Activated CD8-positive, alpha-beta memory T cell treated with anti-CD3 and anti-CD28 coated beads, Interleukin-2, amount 10 ng/mL, durations not matched to agents 7 days and 5 days (primary cell): ENCODE measurements at places on chromosomes 7 and 10. TPM values are rescaled to one million over a fixed set of nuclear protein-coding genes. Genes with fewer than 3 reads are reported as not detected.
A peak's percentile ranks its signal among the peaks of the same experiment; 100 is the strongest.

Gene OR6B1
- total RNA-seq, result not detected

Gene ARMC10
- 28.7 TPM for total RNA-seq

Gene PIP
- total RNA-seq, result not detected

Gene GRID2IP
- total RNA-seq, result 0.26 TPM

Gene TBXAS1
- total RNA-seq, result 1.7 TPM

Gene FAM13C
- total RNA-seq, result not detected

Gene LGI1
- not detected for total RNA-seq

Gene TUBB8
- not detected for total RNA-seq

Gene SEMA3E
- not detected for total RNA-seq

Gene GPR37
- total RNA-seq, result not detected

Gene GDF2
- total RNA-seq, result not detected

Gene HGF
- not detected for total RNA-seq

Gene OGDH
- 134 TPM for total RNA-seq

Gene DMBT1
- not detected for total RNA-seq

DNA sequence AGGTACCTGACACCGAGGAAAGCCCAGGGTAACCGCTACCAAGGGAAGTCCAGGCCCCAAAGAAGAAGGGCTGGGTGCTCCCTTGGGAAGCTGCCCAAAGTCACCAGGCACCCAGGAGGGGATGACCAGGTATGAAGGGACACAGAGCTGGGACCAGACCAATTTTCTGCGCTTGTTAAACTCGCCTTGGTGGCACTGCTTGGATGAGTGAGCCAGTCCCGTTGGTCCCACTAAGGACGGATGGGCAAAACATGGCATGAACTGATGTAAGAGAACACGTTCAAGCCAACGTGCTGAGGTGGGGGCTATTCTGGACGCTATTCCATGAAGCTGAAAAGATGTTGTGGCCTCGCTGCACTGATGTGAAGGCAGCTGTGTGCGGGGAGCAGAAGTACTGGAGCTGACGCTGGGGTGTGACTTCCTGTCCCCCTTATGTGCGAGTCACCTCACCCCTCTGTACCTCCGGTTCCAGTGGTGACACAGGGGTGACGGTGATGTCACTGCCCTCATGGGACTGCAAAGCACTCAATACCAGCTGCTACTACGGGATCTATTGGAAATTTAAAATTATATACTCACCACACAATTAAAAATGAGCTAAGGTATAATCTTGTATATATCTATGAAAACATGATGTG, 73.6 kb downstream of the COBL start:
- no peak for DNase-seq

GRCh38 chr7:6234384-6234783, 38.0 kb downstream of the CYTH3 start:
- DNase-seq, result no peak

DNA sequence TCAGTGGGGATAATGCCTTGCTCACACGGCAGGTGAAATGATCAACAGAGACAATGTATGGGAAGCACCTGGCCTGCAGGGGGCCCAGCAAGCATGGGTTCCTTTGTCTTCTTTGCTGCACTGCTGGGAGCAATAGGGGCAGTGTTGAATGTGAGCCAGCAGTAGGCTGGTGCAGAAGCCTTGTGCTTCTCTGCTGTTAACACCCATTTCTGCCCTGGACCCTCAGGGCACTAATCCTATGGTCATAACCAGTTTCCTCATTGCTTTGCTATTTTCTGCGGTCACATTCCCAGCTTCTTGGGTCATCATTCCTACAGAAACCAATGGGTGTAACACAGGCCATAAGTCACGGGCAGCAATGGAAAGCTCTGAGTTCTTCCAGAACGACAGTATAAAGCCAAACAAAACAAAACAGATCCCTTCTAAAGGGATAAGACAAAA, 10.9 kb upstream of the LGI1 start:
- DNase-seq, result no peak

DNA sequence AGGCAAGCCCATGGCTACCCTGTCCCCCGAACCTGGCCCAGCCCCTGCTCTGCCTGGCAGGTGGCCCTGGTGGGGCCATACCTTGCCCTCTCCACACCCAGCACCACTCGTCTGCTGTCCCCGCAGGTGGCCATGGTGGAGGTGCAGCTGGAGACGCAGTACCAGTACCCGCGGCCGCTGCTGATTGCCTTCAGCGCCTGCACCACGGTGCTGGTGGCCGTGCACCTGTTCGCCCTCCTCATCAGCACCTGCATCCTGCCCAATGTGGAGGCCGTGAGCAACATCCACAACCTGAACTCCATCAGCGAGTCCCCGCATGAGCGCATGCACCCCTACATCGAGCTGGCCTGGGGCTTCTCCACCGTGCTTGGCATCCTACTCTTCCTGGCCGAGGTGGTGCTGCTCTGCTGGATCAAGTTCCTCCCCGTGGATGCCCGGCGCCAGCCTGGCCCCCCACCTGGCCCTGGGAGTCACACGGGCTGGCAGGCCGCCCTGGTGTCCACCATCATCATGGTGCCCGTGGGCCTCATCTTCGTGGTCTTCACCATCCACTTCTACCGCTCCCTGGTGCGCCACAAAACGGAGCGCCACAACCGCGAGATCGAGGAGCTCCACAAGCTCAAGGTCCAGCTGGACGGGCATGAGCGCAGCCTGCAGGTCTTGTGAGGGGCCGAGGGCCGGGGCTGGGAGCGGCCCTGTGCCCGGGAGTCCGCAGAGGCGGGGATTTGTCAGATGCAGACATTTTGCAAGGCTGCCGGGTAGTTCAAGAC, 13.2 kb downstream of the ORAI2 start:
- DNase-seq, result no peak

DNA sequence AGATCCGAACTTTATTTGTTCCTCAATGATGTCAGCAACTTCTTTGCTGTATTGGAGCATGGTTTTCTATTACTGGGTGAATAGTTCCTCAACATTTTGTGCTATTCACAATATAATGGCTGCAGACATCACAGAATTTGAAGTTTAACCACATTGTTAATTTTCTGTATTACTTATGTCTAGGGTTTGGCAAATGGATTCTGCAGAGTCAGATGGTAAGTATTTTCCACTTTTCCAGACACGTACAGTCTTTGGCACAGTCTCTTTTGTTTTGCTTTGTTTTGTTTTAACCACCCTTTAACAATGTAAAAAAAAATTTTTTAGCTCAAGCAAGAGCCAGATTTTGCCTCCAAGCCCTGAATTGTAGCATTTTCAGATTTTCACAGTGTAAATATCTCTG, 36.8 kb upstream of the FOXK1 start:
- no peak for DNase-seq

DNA sequence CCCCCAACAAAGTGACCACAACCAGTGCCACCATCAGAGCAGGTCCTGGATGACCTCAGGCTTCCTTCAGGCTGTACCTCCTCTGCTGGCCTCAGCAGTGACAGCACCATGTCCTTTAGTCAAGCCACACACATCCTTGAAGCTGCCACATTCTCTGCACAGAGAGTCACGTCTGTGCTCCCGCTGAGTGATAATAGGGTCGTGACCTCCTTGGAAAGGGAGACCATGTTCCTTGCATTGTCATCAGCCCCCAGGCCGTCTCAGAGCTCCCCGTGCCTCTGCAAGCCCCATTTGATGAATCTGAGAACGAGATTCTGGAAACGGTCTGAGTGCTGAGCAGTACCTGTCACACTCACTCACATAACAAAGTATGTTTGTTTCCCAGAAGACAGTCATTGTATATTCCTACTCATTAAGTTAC, 106.5 kb upstream of the PRR15 start:
- DNase-seq, result no peak

DNA sequence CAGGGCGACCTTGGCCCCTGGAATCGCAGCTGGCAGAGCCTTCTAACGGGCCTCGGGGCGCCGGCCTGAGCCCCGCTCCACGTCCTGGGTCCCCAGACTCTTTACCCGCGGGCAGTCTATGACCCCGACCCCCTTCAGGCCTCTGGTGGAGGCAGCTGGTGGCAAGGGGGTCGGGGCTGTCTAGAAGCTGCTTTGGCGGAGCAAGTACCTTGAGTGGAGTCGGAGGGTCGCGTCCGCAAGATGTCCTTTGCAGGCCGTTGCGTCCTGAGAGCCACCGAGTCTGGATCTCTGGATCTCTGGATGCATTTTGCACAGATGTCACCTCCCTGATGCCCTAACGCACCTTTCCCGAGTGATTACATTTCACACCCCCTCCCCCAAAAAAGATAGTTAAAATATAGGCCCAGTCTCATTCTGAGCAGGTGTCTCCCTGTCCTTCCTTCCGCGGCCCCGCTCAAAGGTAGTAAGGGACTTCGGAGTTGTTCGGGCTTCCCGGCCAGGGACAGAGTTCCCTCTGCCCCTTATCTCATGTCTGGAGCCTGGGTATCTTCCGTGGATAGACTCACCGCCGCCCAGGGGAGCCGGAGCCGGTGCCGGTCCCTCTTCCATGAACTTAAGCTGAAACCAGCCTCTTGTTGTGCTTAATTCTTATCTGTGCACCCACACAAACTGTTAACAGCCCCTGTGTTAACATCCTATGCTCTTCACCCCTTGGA, 457 bp downstream of the ACADSB start:
- DNase-seq, result peak; percentile 54

- no peak for DNase-seq
Measured at GRCh38 chr7:47503281-47503680, 78.6 kb downstream of the TNS3 start.

DNA sequence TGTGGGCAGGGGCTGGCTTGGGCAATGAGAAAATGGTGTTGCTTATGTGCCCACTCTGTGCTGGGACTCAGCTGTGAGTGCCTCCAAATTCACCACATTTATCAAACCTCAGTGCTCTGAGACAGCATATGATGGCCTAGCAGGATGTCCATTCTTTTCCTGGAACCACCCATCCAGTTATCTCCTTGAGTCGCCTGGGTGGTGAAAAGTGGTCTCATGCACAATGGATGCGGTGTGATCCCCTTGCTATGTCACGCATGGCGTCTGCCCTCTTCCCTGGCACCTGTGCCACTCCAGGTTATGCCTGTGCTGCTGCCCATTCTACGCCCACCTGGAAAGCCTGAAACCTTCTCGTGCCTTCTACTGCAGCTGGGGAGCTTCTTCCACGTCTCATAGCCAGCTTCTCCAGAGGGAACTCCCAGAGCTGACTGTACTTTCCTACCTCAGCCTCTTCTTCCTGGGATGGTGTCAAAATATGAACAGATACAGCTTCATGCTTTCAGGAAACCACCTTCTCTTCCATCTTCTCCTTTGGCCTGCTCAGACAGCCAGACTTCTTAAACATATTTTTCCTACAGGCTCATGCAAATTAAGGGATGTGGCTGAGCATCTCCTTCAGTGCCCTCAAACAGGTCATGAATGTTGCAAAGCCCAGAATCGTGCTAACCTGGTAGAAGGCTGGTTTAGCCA, 147.3 kb downstream of the PFKFB3 start:
- no peak for DNase-seq

DNA sequence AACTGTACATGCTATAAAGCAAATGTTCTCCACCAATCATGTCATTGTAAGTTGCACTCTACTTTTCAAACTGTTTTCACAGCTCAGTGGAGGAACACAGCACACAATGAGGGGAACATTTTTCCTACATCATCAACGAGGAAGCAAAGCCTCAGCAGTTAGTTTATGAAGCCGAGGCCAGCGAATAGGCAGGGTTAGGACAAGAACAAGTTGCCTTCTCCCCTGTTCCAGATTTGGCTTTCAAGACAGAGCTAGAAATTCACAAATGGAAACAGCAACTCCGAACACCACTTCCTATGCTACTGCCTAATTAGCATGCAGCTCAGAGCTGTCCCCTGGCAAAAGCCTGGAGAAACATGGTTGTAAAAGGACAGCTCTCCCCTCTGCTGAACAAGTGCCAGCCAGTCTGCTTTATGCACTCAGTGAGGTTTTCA, 19.8 kb downstream of the ITGB8 start:
- DNase-seq, result no peak

- no peak for DNase-seq
Measured at GRCh38 chr7:116228241-116228640, 17.9 kb downstream of the TES start.

GRCh38 chr10:97650726-97651125, 10.3 kb downstream of the PI4K2A start:
- DNase-seq, result no peak

DNA sequence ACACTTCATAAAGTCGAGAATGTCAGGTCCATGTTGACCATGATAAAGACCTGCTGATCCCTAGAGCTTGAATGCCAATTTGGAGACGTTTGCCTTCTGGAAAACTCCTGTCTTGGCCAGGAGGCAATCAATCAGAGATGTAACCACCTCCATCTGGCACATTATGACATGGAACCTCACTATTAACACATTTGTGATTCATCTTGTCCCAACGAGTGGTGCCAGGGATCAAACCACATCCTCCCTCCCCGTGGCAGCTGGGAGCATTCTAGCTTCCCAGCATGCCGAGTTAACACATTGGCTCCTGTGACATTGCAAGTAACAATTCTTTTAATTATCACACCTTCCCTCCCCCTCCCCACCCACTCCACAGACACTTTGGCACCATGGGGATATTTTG, 84.0 kb upstream of the PPP1R17 start:
- no peak for DNase-seq

DNA sequence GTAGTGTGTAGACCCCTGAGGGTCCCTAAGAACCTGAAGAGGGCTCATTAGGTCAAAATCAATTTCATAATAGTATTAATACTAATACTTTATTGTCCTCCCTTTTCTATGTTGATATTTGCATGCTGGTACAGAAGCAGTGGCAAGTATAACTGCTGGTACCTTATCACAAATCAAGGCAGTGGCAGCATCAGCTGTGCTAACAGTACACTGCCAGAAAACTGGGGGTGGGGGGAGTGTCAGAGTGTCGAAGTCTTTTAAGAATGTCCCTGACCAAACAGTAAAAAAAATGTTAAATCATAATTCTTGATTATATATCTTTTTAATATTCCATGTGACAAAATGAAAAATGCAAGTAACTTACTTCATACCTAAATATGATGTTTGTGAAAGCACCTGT, 716.9 kb downstream of the MAGI2 start:
- no peak for DNase-seq

GRCh38 chr7:1248143-1248915, 15.7 kb downstream of the UNCX start:
- DNase-seq, result no peak

GRCh38 chr7:13727751-13728150, 261.7 kb downstream of the ETV1 start:
- no peak for DNase-seq

DNA sequence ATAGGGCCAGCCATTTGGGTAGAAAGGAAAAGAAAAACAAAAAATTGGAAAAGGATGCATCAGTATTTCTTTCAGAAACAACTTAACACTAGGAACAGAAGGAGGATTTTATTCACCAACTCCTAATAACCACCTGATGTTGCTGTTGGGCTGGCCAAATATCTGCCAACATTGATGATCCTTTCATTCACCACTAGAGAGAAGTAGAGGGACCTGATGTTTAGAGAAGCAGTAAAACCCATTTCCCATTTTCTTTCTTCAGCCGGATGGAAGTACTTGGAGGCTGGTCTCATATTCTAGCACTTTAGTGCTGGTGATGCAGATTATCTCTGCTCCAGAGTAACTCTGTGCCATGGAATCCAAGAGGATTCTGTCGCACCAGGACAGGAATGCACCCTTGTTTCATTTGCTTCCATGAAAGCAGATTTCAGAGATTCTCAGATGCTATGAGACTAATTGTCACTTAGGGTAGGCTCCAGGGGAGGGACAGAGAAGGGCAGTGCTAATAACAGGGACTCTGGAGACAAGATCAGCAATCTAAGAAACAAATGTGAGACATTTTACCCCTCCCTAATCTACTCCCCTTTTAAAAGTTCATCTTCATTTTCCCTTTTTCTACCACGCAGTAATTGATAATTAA, 3.1 kb downstream of the KLLN start:
- peak; percentile 49 for DNase-seq
